ENCODE measurements at places on chromosomes 3 and 15.

GRCh38 chr15:69056365-69056764 is 41.9 kb downstream of the NOX5 start:
- DNase-seq: no peak

- no peak for DNase-seq
Measured at GRCh38 chr15:101559952-101560351, 70.4 kb upstream of the PCSK6 start.

DNA sequence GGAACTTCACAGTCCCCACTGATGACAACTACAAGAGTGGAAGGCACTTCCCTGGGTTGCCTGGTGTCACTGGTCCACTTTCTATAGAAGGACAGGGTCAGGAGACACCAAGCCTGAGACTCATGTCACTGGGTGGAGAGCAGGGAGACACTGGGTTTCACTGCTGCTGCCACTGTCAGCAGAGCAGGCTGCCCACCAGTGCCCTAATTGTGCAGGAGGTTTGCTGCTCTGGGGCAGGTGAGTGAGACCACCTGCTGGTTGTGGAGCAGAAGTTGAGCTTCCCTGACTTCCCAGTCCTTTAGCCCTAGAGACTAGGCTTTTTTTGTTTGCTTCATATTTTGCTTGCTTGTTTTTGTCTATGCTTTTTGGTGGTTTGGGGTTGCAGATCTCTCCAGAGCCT is 528.4 kb upstream of the RGMA start:
- no peak for DNase-seq

DNA sequence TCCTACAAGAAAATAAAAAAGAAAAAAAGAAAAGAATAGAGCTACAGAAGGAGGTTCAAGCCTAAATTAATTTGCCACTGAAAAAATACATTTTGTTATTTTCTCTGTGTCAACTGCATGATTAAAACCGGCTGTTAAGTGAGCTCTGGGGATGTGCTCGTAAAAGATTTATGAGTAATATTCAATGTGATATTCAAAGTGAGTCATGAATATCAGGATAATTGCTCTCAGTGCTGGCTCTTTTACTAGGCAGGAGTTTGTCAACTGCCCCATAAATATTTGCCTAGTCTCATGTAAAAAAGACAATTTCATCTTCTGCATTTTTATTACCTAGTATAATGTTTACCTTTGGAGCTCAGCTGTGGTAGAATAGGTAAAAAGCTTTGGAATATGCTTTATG is 78.9 kb downstream of the CDIN1 start:
- DNase-seq: peak; percentile 54

- no peak for DNase-seq
Measured at GRCh38 chr3:182397164-182397563, 396.1 kb upstream of the ATP11B start.

DNA sequence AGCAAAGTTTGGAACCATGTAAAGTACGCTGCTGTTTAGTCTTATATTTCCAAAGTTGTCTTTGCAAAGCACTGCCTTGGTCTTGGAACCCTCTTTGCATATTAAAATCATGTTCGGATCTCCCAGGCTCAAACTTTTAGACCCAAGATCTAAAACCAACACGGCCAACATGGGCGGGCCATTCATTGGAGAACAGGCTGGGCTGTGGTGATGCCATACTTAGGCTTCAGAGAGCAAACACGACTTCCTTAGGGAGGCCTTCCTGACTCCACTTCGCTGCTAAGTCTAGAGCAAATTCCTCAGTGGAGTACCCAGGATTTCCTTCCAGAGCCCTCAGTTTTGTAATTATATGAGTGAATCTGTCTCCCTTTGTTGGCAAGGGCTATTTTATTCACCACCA is 3.5 kb downstream of the MAN2C1 start:
- no peak for DNase-seq

DNA sequence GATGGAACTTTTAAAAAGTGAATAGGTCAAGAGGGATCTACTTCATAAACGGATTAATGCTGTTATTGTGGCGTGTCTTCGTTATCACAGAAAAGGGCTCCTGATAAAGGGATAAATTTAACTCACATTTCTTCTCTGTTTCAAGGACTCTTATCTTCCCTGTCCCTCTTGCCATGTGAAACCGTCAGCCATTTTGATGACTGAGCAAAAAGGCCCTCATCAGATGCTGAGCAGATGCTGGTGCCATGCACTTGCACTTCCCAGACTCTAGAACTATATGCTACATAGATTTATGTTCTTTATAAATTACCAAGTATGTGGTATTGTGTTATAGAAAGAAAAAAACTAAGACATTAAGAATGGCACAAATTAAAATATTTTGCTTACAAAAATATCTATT is 1011.8 kb upstream of the GBE1 start:
- DNase-seq: no peak

DNA sequence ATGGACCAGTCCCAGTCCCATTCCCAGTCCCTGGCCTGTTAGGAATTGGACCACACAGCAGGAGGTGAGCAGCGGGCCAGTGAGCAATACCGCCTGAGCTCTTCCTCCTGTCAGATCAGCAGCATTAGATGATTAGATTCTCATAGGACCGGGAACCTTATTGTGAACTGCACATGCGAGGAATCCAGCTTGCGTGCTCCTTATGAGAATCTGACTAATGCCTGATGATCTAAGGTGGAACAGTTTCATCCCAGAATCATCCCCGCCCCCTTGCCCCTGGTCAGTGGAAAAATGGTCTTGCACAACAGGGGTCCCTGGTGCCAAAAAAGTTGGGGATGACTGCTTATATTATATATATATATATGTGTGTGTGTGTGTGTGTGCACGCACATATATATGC is 63.1 kb downstream of the IFT57 start:
- no peak for DNase-seq

DNA sequence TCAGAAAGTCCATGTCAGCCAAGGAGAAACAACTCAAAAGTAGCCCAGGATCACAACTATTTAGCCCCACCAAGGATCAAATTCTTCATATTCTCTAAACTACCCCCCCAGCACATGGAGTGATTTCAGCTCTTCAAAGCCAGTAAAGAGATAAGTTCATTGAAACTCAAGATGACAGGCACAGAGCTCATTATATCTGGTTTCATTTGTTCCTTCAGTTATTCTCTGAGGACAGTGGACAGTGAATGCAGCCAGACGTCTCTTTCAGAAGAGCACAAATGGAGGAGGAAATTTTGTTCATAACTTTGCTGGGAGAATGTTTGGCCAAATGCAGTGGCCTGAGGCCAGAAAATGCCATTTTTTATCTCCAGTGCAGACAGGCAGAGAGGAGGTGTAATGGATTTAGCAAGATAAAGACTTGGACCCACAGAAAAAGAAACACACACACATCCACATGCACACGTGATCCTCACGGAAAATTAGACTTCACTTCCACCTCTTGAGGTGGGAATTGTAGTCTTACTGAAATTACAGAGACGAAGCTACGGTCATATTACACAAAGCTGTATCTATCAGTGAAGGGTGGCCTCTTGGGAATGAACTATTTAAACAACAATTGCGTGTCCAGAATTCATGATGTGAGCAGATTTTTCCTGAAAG is 64.6 kb downstream of the HES1 start:
- DNase-seq: no peak

All from NCI-H1048 (cell line).